ENCODE measurements at places on chromosomes 5 and 9. TPM values are rescaled to one million over a fixed set of nuclear protein-coding genes. Genes with fewer than 3 reads are reported as not detected.

HSDL2 gene
- 24.1 TPM for total RNA-seq

IL13 gene
- total RNA-seq, result not detected

FREM1 gene
- not detected for total RNA-seq

PCDHGA12 gene
- total RNA-seq, result not detected

LCN10 gene
- 0.14 TPM for total RNA-seq

FBN2 gene
- total RNA-seq, result 17.6 TPM

SLC6A19 gene
- total RNA-seq, result 0.62 TPM

EFNA5 gene
- 16.3 TPM for total RNA-seq

PWWP2A gene
- total RNA-seq, result 10.5 TPM

REEP2 gene
- 5.8 TPM for total RNA-seq

OR2S2 gene
- total RNA-seq, result not detected

PCDHGC5 gene
- total RNA-seq, result not detected

PCDHGB2 gene
- total RNA-seq, result 0.08 TPM

DNM1 gene
- total RNA-seq, result 78.9 TPM

OTP gene
- 0.09 TPM for total RNA-seq

PHF24 gene
- 0.09 TPM for total RNA-seq

CCL28 gene
- 0.06 TPM for total RNA-seq

PLAC8L1 gene
- total RNA-seq, result not detected

FOXE1 gene
- total RNA-seq, result 3.9 TPM

AMBP gene
- total RNA-seq, result 7.1 TPM

All from A549 treated with AZD2906 at 1 μM for 4 hours (cell line).